ENCODE measurements at places on chromosomes 1 and 21.
A peak's percentile ranks its signal among the peaks of the same experiment; 100 is the strongest.

DNA sequence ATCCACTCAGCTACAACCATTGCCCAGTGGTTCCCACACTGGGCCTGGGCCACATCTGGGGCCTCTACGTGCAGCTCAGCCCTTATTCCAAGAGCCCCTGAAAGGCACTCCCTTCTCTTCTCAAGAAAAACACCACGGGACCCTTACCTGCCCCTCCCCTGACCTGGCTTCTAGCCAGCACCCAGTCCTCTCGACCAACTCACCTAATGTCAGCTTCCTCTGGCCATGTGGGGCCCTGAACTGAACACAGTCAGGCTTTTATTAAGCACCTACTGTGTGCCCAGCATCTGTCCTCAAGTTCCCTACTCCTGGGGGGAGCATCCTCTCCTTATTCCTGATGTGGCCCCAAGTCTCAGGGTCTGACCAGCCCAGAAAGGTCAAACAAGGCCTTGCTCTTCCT is 208.4 kb downstream of the MATN1 start:
- DNase-seq: no peak

GRCh38 chr1:16978567-16979474 is 1.6 kb downstream of the MFAP2 start:
- no peak for DNase-seq

DNA sequence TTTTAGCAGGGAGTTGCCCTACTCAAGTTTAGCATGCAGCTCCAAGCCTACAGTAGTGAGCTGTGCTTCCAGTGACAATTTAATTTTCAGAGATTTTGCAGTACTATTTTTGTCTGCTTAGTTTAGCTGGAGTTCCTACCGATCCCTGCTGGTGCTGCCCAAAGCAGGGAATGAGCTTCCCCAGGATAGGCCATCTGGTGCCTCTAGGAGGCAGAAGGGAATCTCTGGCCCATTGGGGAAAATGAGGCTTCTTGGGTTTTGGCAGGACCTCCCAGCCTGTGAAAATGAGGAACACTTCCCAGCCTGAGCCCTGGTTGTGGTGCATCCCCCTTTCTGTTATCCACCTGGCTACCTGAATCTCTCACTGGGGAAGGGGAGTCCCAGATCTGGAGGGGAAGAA is 149.2 kb downstream of the RASAL2 start:
- DNase-seq: no peak

GRCh38 chr1:115133440-115133839 is 44.1 kb upstream of the TSPAN2 start:
- no peak for DNase-seq

GRCh38 chr1:156858555-156858956 is 361 bp downstream of the INSRR start:
- DNase-seq: no peak

DNA sequence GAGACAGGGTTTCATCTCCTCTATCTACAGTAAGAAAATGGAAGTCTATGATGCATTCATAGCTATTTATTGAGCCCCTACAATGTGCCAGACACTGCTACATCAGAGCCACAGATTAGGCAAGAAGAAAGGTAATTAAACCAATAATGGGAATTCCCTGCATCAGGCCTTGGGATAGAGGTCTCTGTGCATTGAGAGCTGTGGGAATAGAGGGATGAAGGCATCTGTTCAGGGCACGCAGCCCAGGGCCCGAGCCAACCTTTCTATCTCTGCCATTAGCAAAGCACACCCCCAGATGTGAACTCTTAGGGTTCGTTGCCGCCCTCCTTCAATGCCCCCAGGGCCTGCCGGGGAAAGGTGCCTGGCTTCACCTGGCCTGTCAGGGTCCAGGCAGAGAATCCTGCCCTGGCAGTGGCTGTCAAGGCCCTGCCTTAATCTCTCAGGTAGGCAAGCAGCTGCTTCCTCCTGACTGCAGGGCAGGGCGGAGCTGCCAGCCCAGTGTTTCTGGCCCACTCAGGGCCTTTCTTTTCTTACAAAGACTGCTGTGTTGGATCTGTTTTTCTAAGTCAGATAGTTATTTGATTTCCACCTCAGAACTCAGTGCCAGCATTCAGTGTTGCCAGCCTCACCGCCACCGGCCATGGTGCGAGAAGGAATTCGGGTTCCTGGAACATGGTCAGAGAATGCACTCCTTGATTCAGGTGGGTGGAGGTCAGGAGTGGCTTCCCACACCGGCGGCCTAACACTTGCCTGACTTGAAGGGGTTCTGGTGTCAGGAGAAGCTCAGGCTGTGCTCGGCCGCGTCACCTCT is 76.1 kb downstream of the PGM1 start:
- no peak for DNase-seq

- DNase-seq: no peak
Observed at GRCh38 chr21:16239659-16240265, 510.0 kb downstream of the USP25 start.

DNA sequence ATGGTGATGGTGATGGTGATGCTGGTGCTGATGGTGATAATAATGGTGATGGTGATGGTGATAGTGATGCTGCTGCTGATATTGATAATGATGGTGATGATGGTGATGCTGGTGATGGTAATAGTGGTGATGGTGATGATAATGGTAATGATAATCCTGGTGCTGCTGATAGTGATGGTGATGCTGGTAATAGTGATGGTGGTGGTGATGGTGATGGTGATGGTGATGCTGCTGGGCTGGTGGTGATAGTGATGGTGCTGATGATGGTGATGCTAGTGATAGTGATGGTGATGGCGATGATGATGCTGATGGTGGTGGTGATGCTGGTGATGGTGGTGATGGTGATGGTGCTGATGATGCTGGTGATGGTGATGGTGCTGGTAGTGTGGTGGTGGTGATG is 58.4 kb upstream of the IGSF21 start:
- no peak for DNase-seq

GRCh38 chr1:236193184-236193583 is 50.8 kb downstream of the GPR137B start:
- no peak for DNase-seq

- DNase-seq: no peak
Observed at GRCh38 chr21:15204140-15204969, 139.6 kb upstream of the NRIP1 start.

GRCh38 chr1:221137666-221138065 is 258.4 kb downstream of the HLX start:
- no peak for DNase-seq

DNA sequence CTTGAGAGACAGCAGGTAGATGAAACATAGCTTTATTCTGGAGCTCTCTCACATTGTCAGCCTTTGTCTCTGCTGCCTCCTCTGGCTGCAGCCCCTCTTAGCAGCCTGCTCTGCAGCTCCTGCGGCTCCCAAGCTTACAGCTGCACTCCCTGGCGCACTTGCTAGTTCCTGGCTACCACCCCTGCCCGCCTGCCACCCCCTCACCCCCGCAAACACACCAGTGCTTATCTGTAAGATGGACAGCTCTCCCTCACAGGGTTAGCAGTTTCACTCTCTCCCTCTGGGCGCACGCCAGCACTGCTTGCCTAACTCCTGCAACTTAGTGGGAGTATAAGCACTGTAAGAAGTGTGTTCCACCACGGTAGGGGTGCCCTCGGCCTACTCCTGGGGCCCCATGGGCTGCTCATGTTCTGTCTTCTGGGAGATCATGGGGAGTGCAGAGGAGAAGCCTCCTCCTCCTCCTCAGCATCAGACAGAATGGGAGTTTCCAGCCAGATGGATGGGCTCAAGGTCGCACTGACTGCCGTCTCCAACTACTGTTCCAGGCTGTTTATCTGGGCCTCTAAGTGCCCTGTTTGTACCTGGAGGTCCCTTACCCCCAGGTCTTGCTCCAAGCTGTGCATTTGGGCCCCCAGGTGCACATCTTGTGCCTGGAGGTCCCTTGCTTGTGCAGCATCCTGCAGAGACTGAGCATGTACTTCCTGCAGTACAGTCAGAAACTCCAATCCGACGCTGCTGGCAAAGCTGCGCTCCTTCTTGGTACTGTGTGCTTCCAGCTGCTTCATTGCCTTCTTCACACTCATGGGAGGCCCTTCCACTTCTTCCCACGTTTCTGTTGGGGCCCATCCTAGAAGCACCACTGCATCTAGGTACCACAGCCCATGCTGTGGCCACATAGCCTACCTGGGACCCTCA is 1388.1 kb downstream of the AMY1C start:
- no peak for DNase-seq

GRCh38 chr1:215523128-215523861 is 43.8 kb upstream of the KCTD3 start:
- no peak for DNase-seq

- no peak for DNase-seq
Observed at GRCh38 chr1:3429320-3429719, 25.1 kb upstream of the ARHGEF16 start.

- no peak for DNase-seq
Observed at GRCh38 chr1:43910343-43910742, 23.3 kb upstream of the ARTN start.

DNA sequence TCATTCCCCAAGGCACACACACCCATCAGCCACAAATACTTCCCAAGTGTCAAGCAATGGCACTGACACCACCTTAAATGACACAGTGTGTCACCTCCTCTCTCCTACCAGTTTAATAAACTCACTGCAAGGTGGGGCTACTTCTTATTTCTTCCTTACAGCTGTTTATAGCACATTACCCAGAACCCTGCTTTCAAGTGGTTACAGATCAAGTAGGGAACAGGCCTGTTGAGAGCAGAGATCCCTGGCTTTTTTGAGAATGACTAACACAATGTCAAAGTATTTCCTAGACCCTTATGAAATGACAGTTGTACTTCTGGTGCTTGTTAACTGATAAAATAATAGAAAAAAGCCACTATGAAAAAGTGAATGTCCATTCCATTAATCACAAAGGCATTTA is 19.8 kb downstream of the ZBTB17 start:
- DNase-seq: no peak

DNA sequence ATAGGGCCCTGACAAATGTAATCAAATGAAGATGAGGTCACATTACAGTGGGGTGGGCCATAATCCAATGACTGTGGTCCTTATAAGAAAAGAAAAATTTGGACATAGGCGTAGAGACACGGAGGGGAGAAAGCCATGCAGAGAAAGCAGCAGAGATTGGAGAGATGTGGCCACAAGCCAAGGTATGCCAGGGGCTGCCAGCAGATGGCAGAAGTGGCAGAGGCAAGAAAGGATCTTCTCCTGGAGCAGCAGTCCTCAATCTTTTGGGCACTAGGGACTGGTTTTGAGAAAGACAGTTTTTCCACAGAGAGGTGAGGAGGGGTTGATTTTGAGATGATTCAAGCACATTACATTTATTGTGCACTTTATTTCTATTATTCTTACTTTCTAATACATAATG is 355.1 kb downstream of the NPHP4 start:
- no peak for DNase-seq

DNA sequence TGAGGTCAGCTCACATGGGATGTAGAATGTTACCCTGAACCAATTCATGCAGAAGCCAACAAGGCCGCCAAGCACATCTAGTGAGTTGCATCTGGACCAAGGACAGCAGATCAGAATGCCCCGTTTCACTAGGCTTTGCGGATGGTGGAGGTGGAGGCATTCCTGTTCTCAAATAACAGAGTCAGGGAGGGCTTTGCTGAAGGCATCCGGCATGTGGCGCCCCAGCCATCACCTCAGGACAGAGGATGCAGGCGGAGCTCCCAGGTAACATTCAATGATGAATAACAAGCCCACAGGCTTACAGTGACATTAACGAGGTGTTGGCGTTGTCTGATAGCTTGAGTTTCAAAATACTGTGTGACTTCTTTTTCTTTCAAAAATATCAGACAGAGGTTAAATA is 476.2 kb downstream of the CAMTA1 start:
- DNase-seq: no peak

GRCh38 chr21:32690085-32690484 is 37.7 kb downstream of the SYNJ1 start:
- no peak for DNase-seq

DNA sequence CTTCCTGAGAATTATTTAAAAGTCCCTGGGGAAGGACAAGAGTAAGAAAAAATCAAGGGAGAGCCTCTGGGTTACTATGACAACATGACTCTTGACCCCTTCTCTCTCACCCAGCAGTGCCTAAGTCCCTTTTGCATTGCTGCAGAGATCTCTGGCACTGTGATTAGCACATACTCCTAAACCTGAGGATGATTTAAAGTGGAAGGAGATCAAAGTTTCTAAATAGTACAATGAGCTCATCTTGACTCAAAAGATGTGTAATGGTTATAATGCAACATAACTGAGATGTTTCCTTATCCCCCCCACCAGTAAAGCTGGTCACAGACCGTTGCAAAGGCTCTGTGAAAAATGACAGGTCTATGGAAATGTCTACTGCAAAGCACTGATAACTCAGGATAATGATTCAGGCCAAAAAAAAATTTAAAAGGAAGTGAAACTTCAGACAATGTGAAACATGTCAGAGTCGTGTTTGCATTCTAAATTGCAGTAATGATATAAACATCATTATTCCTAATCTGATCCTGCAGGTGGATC is 519.2 kb downstream of the KIF26B start:
- DNase-seq: no peak

GRCh38 chr1:10916991-10917390 is 95.5 kb upstream of the TARDBP start:
- no peak for DNase-seq

GRCh38 chr1:57164584-57164983 is 198.8 kb upstream of the C8B start:
- no peak for DNase-seq

DNA sequence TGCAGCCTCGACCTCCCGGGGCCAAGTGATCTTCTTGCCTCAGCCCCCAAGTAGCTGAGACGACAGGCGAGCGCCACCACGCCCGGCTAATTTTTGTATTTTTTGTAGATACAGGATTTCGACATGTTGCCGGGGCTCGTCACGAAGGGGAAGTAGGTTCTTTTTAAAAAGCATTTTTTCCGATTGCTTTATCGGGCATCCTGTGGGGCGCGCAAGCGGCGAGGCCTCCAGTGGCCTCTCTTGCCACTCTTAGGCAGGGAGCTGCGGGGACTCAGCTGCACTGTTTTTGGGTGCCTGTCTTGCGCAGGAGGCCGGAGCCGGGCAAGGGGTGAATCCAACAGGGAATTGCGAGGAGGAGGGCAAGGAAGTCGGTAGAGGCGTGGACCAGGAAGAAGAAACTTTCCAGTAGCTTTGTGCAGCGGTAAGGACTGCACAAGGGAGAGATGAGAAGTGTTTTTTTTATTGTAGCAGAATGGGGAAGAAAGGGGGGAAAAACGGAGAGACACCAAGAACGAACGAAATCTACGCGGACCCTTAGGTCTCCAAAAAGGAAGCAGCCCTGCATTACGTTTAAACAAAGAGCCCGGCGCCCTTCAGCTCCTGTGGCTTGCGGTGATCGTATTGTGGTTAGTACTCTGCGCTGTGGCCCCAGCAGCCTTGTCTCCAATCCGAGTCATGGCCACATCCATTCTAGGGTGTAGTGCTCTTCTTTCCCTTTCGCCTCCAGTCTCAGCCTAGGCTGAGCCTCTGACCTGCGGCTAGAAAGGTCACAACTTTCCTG is 164.8 kb downstream of the PPIAL4G start:
- peak; percentile 80 for DNase-seq

GRCh38 chr1:243733670-243734307 is 116.3 kb downstream of the AKT3 start:
- DNase-seq: no peak
